Breast epithelium (tissue), 4 donors: ENCODE measurements at places on chromosomes 5 and 9.

- peak; percentile 22 for DNase-seq
Measured at GRCh38 chr5:79236362-79236969, 535 bp downstream of the JMY start.

GRCh38 chr5:135344349-135344748 lies 54.7 kb downstream of the MACROH2A1 start:
- no peak for DNase-seq

DNA sequence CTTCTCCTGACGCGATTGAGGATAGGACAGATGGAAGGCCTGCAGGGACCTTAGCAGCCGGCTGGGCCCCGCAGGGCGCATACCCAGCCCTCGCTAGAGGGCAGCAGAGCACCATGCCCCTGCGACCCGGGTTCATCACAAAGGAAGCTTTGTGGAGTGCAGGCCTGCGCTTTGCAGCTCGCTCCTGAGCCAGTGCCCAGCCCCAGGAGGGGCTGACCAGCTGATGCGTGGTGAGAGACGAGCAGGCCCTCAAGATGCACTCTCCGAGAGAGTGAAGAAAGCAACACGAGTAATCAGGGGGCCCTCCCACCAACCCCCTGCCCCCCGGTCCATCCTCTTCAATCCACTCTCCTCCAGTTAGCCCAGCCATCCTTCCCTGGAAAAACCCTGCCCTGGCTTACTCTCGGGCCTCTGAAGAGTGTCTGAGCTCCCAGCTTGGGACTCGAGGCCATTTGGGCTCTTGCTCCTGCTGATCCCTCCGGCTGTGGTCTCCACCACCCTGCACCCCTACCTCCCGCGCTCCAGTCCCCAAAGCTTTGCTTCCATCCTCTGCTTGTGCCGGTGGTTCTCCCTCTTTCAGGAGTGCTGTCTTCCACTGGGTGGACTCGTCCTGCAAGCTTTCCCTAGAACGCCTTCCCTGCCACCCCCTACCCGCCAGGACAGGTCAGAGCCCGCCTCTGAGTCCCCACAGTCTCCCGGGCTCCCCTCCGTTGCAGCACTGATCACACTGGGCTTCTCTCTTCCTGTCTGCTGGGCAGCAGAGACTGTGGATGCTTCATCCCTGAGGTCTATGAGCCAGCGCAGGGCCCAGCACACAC lies 9.1 kb upstream of the KIF12 start:
- peak; percentile 77 for DNase-seq

GRCh38 chr9:81683238-81683637 lies 6.1 kb downstream of the TLE1 start:
- no peak for DNase-seq

GRCh38 chr9:6658628-6659353 lies 13.3 kb upstream of the GLDC start:
- no peak for DNase-seq

DNA sequence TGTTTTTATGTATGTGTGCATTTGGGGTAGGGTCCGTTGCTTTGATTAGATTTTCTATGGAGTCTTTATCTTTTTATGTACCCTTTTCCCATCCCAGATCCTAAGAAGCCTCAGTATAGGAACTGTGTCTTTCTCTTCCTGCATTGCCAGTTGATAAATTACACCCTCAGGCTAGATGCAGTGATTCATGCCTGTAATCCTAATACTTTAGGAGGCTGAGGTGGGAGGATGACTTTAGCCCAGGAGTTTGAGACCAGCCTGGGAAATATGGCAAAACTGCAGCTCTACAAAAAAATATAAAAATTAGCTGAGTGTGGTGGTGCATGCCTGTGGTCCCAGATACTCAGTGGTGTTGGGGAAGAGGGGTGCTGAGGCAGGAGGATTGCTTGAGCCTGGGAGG lies 40.2 kb downstream of the NLN start:
- no peak for DNase-seq

GRCh38 chr5:158698768-158699284 lies 400.9 kb downstream of the EBF1 start:
- DNase-seq, result no peak

GRCh38 chr5:57902095-57902494 lies 419.5 kb upstream of the ACTBL2 start:
- DNase-seq, result no peak

- no peak for DNase-seq
Measured at GRCh38 chr5:148791334-148791667, 35.1 kb upstream of the ADRB2 start.

DNA sequence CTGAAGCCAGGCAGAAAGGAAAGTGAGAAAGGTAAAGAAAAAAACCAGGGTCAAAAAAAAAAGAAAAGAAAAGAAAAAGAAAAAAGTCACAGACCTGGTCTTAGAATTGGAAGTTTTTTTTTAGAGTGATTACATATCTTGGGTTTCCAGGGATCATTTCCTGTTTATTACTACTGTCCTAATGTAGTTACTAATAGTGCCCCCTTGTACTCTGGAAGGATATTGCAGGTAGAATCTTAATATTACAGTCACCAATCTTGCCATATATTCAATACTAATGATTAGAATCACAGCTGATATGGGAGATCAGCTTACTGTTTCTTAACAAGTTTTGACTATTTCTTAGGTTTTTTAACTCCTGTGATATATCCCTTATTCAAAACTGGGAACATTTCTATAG lies 543.2 kb upstream of the CDH6 start:
- no peak for DNase-seq

DNA sequence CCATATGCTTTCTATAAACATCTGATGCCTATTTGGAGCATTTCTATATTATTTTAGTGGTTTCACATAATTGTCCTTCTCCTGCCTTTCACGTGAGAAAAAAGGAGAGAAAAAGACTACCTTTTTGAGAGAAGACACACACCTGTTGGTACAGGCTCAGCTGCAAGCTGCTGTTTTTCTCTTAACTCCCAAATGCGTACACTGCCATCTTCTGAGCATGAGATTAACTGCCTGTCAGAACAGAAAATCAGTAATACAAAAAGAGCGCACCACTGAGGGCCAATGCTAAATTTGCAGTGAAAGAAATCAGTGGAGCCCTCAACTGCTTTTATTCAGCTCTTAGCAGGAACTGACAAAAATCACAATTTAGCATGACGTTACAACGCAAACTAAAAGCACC lies 54.9 kb downstream of the WDR41 start:
- no peak for DNase-seq

GRCh38 chr5:134784241-134784920 lies 25.8 kb downstream of the DDX46 start:
- DNase-seq, result no peak

DNA sequence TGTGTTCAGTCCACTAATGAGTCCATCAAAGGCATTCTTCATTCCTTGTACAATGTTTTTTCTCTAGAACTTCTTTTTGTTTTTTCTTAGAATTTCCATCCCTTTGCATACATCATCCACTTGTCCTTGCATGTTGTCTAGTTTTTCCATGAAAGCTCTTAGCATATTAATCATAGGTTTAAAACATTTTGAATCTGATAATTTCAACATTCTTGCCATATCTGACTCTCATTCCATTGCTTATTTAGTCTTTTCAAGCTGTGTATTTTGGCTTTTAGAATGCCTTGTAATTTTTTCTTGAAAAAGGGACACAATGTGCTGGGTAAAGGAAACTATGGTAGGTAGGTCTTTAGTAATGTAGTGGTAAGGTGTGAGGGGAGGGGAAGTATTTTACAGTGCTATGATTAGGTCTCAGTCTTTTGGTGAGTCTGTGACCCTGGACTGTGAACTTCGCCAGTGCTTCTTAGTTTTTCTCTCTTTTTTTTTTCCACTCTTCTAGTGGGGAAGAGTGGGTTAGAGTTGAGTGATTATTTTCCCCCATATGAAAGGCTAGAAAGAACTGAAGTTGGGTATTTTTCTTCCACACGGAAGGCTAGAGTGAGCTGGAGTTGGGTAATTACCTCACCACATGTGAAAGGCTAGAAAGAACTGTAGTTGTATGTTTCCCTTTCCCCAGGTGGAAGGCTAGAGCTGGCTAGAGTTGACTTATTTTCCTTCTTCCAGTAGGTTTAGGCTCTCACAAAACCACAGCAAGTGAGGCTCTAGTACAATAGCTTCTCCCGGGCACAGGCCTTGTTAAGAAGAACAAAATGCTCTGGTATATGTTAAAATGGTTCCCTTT lies 172.1 kb downstream of the SNX18 start:
- no peak for DNase-seq

DNA sequence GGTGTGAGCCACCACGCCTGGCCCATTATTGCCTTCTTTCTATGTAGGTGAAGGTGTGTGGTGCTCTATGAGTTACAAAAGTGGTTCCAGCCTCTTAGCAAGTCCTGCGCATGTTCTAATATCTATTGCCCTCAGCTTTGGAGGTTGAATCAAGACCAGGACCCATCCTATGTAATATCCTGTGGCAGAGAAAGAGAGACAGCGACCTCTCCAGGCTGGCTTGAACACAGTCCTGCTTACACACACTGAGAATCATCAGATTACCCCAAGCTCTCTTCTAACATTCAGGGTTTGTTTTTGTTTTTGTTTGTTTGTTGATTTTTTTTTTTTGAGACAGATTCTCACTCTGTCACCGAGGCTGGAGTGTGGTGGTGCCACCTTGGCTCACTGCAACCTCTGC lies 94.7 kb upstream of the OSMR start:
- DNase-seq, result no peak

DNA sequence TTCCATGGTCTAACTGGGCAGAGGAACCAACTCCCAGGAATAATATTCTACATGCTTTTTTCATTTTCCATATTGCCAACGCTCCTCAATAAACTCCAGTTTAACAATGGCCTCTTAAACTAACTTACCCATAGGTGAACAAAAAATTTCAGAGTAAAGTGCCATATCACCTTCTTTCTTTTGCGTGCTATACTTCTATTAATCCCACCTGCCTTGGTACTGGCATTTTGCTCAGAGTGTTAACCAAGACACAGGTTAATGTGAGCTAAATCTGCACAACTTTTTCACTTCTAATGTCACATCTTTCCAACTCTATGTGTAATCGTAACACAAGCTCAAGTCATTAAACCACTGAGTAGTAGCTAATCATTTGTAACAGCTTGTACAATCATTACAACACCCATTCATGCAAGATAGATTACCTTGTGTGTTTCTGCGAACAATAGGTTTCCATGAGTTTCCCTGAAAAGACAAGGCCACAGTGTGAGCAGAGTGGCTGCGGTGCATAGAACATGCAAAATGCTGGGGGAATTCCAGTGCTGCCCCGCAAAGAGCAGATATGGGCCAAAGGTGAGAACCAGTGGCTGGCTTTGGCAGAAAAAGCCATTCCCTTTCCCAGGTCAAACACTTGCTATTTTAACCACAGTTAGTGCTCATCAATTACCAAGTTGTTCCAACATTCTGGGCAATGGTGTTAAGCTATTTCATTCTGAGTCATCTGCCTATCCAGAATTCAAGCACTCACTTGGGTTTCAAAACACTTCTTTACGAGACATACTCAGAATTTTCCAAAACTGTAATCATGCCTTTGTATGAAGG lies 42.8 kb downstream of the TIMD4 start:
- DNase-seq, result no peak

- DNase-seq, result no peak
Measured at GRCh38 chr5:34682926-34683623, 26.9 kb downstream of the RAI14 start.

- DNase-seq, result no peak
Measured at GRCh38 chr9:90967145-90967538, 165.5 kb downstream of the SYK start.

DNA sequence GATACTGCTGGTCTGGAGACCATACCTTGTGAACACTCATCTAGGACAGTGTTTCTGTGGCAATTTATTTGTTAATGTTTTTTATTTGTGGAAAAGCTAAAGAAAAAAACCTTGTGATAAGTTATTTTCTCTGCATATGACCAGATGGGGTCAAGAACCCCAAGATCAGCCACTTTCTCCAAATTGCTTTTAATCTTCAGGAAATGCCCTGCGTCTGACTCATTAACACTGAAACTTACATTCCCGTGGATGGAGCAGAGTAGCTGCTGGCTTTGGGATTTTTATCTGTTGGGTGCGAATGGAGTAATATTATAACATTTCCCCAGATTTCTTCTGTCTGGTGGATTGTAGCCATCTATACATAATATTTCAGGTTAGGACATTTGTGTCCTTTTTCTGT lies 444.5 kb downstream of the SH3GL2 start:
- DNase-seq, result no peak

DNA sequence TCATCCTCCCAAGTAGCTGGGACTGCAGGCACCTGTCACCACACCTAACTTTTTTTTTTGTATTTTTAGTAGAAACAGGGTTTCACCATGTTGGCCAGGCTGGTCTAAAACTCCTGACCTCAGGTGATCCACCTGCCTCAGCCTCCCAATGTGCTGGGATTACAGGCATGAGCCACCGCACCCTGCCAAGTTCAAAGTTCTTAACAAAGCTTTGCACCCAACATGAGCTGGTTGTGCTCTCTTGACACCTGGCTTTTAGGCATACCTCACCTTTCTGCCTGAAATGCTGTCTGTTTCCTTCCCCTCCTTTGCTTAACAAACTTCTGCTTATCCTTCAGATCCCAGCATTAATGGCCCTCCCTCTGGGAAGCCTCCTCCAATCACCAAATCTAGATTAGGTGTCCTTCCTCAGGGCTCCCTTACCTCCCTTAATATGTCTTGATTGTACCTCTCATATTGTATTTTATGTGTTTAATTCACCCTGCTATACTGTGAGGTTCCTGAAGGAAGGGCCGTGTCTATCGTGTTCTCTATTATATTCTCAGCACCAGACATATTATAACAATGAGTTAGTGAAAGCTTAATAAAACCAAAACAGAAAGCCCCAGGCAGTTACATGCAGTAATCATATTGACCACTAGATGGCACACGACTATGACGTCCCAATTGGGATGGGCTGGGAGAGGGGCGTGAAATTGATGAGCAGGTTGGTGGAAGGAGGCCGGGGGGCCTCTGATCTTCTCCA lies 62.9 kb upstream of the PPARGC1B start:
- DNase-seq, result no peak

GRCh38 chr5:154610321-154611154 lies 132.5 kb upstream of the HAND1 start:
- DNase-seq, result peak; percentile 29

GRCh38 chr5:143243103-143243502 lies 160.4 kb downstream of the NR3C1 start:
- DNase-seq, result no peak

DNA sequence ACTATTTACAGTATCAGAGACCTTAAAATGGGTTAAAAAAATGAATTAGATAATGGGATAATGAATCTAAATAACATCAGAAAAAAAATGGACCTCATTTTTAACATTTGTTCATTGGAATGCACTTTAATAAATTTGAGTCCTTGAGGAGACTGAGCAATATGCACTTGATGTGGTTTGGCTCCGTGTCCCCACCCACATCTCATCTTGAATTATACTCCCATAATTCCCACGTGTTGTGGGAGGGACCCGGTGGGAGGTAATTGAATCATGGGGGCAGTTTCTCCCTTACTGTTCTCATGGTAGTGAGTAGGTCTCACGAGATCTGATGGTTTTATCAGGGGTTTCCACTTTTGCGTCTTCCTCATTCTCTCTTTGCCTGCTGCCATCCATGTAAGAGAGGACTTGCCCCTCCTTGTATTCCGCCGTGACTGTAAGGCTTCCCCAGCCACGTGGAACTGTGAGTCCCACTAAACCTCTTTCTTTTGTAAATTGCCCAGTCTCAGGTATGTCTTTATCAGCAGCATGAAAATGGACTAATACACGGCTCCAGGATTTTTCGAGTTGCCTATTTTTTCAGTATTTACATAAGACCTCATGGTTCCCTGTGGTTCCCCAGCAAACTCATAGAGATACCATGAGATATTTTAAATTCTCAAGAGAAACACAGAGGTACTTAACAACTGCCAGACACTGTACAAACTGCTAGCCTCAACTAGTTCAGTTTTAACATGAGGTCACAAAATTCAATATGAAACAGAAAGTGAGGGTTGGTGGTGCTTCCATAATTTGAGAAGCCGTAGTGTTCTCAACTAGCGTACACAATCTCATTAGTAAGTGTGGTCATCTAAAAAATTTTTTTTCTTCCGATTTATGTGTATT lies 128.3 kb downstream of the TLE1 start:
- no peak for DNase-seq
